ENCODE measurements at places on chromosomes 5 and 9.

- no peak for DNase-seq
These were observed 452.8 kb downstream of the RAB3C start for GRCh38 chr5:59035681-59036080.

- no peak for DNase-seq
These were observed 23.2 kb upstream of the IQGAP2 start for GRCh38 chr5:76379855-76380254.

DNA sequence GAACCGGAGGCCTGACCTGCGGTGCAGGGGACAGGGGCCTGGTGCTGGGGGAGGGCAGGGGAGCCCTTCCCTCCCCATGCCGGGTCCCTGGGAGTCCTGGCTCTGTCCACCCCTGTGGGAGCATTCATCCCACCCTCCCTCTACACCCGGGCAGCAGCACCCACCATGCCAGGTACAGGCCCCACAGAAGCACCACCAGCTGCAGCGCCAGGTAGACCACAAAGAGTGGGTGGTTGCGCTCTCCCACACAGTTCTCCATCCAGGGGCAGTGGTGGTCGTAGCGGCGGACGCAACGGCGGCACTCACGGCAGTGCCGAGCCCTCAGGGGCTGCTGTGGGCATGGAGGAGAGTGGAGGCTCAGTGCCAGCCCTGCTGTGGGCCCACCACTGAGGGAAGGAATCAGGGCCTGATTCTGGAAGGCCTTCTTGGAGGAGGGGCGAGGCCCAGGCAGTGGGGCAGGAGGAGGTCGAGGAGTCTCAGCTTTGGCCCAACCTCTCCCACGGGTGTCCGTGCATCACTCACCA is 2.4 kb downstream of the ZDHHC12 start:
- no peak for DNase-seq

DNA sequence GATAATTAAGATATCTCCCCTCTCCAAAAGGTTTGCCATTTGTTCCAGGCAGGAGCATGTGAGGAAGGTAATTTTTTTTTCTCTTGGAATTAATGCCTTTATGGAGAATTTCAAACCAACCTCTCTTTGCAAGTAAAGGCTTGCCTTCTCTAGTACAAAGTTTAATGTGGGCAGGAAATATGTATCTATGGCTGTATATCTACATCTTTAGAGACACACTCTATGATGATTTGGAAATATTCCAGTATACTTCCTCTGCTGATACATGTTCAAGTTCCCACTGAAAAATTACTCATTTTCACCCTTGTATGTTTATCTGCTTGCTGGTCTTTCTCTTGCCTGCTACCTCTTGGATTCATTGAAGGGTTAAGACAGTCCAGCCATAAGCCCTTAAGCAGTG is 83.5 kb upstream of the SEMA6A start:
- DNase-seq, result no peak

DNA sequence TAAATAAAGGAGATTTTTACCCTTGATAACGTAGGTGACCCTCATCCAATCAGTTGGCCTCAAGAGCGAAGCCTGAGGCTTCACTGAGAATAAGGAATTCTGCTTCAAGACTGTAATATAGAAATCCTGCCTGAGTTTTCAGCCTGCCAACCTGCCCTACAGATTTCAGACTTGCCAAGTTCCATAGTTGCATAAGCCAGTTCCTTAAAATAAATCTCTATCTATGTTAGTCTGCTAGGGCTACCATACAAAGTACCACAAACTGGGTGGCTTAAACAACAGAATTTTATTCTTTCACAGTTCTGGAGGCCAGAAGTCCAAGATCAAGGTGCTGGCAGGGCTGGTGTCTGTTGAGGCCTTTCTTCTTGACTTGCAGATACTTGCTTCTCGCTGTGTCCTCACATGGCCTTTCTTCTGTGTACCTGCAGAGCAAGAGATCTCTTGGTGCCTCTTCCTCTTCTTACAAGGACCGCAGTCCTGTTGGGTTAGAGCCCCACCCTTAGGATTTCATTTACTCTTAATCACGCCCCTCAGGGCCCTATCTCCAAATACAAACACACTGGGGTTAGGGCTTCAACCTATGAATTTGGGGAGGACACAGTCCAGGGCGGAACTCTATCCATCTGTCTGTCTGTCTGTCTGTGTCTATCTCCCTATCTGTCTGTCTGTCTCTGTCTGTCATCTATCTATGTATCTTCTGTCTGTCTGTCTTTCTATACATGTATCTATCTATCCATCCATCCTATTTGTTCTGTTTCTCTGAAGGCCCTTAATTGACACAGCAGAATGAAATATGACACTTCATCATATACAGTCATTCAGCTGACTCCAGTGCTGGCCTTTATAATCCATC is 17.0 kb upstream of the CMBL start:
- no peak for DNase-seq

DNA sequence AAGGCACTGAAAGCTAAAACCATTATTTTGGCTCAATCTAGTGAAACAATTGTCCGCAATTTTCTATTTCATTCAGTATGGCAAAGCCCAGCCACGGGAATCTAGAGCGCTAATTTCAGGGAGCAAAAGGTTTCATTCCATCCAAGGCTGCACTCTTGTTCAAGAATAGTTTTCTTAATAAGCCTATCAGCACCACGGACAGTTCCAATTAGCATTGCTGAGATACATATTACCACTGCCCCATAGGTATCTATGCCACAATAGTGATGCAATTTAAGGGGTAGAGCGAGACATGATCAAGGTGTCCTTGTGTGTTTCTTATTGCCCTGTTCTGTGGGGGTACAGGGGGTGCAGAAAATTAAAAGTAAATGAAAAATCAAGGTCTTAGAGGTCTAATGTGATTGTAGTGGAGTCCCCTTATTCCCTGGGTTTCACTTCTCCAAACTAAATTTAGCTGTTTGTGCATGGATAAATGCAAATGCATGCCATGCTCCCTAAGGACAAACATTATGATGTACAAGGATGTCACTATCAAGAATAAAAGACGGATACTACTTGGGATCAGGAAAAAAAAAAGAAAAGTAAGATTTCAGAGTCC is 45.5 kb downstream of the SPOCK1 start:
- no peak for DNase-seq

- DNase-seq, result peak; percentile 12
These were observed 956 bp downstream of the MBLAC2 start for GRCh38 chr5:90473396-90474234.

DNA sequence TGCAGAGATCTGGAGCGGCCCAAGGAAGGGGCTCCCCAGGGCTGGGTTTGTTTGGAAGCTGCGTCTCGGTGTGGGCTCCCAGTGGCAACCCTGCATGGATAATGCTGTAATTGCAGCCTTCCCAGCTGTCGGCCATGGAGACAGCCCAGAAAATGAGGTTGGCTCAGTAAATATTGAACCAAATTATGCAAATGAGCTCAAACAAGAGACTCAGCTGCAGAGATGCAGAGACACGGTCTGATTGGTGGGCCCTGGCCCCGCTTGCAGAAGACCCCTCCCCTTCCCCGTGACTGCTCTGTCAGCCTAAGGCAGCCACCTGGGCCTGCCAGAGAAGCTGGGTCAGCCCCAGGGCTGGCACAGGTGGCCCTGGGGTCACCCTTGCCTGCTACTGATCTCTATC is 75.9 kb downstream of the RAD23B start:
- DNase-seq, result no peak

DNA sequence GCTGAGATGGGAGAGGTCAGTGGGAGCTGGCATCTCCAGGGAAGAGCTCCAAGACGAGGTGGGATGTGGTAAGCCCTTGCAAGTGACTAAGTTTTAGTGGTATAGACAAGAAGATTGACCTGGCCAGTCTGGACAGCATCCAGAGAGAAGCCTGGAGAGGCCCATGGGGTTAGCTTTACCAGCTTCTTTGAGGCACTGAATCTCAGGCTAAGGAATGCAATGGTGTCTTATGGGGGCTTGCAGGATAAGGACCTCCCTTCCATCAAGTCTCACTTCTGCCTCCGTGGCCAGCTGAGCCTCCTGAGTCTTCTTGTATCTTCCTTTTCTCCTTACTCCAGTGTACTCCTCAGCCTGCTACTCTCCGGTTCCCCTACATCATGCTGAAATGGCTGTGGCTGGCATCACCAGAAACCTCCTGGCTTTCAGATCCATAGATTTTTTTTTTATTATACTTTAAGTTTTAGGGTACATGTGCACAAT is 56.5 kb upstream of the JADE2 start:
- no peak for DNase-seq

GRCh38 chr5:98492258-98492657 is 281.2 kb upstream of the RGMB start:
- no peak for DNase-seq

DNA sequence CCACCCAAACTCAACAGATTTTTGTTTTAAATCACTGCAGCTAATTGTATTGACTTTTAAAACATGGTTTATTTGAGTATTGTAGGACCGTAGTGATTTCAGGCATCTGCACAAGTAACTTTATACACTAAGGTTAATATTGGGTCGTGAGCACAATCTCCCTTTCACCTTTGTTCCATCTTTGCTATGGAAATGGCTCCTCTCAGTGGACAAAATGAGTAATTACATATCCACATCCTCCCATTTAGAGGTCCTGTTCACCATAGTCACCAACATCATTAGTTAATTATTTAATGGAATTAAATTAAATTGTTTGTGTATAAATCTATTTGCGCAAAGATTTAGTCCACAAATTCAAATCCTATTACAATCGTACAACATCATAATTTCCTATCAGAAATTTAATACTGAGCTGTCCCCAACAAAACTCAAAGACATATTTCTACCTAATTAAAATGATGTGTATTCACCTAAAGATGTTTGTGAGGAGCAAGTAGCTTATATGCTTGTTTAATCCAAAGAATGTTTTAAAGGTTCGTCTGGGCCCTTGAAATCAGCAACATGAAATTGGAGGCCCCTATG is 173.0 kb upstream of the DAPK1 start:
- no peak for DNase-seq

DNA sequence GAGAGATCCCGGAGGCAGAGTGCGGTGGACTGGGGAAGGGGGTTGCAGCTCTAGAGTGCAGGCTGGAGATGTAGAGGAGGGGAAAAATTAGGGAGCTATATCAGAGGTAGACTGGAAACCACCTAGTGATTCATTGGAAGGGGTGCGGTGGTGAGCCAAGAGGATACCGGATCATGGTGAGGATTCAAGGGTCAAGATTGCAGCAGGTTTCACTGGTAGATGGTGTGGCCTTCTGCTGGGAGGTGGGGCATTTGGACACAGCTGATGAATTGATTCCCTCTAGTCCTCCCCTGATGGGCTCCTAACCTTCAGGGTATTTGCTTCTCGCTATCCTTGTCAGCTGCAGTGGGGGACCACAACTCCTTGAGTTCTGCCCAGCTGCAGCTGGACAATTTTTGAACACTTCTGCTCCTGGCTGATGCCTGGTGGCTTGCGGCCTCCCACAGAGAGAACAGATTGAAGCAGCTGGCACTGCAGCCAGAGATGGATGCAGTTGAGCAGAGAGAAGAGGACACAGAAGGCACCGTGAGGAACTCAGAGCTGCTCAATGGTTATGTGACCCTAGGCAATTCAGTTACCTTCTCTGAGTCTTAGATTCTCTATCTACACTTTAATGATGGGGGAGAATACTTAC is 134.4 kb upstream of the ABCA1 start:
- no peak for DNase-seq

GRCh38 chr5:154176181-154176580 is 14.4 kb upstream of the GALNT10 start:
- no peak for DNase-seq

GRCh38 chr9:137371521-137371941 is 51.4 kb downstream of the EXD3 start:
- DNase-seq, result no peak

- DNase-seq, result no peak
These were observed 4.3 kb upstream of the DHFR start for GRCh38 chr5:80659106-80659505.

DNA sequence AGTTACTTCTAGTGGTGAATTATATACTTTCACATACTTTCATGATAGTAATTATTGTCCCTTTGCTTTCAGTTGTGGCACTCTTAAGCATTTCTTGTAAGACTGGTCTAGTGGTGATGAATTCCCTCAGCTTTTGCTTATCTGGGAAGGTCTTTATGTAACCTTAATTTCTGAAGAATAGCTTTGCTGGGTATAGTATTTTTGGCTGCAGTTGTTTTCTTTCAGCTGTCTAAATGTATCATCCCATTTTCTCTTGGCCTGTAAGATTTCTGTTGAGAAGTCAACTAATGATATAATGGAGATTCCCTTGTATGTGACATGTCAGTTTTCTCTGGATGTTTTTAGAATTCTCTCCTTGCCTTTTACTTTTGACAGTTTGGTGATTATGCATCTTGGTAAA is 41.0 kb downstream of the TMEM38B start:
- DNase-seq, result no peak

DNA sequence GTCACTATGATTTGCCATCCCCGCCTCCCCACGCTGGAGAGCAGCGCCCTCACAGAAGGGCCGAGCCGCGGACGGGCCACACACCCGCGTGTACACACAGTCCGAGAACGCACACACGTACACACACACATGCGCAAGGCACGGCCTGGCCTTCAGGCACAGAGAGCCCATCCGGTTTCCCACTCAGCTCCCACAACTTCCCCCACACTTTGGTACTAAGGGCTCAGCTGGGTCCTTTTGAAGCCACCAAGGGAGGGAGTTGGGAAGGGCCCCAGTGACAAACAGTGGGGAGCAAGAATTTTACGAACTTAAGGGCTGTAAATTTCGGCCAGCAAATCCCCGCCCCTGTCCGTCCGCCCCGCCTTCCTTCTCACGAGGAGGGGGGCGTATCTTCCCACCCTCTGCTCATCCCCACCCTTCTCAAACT is 133.3 kb upstream of the HAND1 start:
- no peak for DNase-seq

DNA sequence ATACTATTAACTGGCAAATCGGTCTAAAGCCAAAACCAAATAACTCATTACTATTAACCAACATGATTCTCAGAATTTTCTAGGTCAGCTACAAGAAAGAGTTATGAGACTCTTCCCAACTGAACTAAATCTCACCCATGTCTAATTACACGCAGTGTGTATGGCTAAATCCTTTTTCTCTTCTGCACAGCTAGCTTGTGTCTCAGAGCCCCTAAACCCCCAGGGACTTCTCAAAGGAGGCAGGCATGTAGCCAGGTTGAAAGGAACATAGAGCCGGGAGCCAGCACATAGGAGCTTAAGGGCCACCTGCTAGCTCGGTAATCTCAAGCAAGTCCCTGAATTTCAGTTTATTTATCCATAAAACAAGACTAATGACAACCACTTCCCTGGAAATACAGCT is 2.2 kb upstream of the GZMK start:
- no peak for DNase-seq

DNA sequence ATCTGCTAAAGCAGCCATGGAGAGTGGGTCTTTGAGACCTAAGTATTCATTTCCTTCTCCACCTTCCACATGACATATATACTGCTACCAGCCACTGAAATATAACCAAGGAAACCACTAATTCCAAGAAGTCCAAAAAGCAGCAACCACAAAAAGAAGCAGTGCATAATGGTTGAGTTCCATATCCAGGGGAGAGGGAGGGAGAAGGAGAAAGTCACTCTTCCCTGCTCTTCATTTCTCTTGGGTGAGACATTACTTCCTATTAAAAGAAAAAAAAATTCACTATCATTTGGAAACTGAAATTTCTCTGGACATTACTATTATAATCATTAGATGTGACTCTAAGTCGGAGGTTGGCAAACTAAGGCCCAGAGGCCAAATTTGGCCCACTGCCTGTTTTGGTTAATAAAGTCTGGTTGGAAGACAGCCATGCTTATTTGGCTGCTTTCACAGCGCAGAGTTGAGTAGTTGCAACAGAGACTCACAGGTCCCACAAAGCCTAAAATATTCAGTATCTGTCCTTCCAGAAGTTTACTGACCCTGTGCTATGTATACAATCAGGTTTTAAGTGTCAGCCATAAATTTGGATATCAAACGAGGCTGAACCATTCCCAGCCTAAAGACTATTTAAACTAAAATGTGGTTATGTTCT is 168.6 kb downstream of the MPDZ start:
- no peak for DNase-seq
